Dermis microvascular lymphatic vessel endothelial cell (primary cell): ENCODE measurements at places on chromosomes 6 and 20. TPM values are rescaled to one million over a fixed set of nuclear protein-coding genes. Genes with fewer than 3 reads are reported as not detected.

The GTSF1L gene
- not detected in 2 replicates for total RNA-seq

The FOXA2 gene
- not detected in 2 replicates for total RNA-seq

The STMN3 gene
- total RNA-seq: 0.38 and 0.51 TPM in 2 replicates

The STX11 gene
- 13.0 and 21.1 TPM in 2 replicates for total RNA-seq

The RBM24 gene
- 0.63 and 0.64 TPM in 2 replicates for total RNA-seq

The EFCAB8 gene
- total RNA-seq: under 0.01 TPM in 1 of 2 replicates, not detected in the other

The TMEM151B gene
- total RNA-seq: not detected in 2 replicates

The ADGRB3 gene
- not detected in 2 replicates for total RNA-seq

The RIPPLY2 gene
- total RNA-seq: 0.13 and 0.51 TPM in 2 replicates

DNA sequence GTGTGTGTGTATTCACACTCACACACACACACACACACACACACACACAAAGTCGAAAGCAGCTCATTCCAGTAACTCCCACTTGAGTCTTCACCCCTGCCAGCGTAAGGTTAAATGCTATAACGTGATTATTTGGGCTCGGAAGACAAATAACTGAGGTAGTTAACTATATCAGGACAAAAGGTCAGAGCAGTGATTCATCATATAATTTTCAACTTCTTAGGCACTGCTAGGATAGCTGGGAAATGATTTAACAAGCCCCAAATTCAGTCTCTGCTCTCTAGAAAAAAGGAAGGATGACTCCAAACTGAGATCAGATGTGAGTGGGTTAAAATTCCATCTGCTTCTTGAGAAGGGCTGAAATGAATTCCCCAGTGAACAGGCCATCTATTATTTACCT lies 30.7 kb downstream of the HDGFL1 start:
- DNase-seq: no peak

DNA sequence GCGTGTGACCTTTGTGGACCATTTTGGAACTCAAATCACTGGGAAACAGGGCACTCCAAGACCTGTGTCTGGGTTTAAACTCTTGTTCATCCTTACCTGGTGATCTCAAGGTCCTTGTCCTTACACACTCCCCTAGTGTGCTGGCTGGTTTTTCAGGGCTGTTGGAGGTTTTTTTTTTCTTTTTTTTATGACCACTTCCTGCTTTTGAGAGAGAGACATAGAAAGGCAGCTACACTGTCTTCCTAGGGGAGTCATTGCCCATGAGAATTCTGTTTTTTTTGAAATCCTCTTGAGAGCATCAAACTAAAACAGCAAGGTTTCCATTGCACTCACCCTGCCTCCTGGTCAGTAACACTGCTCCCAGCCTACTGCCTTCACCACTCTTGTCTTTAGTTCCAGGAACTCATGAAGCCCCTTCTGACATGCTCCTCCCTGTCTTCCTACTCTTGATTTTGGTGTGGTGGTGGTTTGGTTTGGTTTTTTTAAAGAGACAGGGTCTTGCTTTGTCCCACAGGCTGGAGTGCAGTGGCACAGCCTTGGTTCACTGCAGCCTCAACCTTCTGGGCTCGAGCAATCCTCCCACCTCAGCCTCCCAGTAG lies 28.6 kb downstream of the PRPH2 start:
- no peak for DNase-seq

GRCh38 chr6:98039904-98040607 lies 757.0 kb upstream of the MMS22L start:
- no peak for DNase-seq

GRCh38 chr20:687468-688203 lies 12.0 kb upstream of the SCRT2 start:
- DNase-seq: no peak

DNA sequence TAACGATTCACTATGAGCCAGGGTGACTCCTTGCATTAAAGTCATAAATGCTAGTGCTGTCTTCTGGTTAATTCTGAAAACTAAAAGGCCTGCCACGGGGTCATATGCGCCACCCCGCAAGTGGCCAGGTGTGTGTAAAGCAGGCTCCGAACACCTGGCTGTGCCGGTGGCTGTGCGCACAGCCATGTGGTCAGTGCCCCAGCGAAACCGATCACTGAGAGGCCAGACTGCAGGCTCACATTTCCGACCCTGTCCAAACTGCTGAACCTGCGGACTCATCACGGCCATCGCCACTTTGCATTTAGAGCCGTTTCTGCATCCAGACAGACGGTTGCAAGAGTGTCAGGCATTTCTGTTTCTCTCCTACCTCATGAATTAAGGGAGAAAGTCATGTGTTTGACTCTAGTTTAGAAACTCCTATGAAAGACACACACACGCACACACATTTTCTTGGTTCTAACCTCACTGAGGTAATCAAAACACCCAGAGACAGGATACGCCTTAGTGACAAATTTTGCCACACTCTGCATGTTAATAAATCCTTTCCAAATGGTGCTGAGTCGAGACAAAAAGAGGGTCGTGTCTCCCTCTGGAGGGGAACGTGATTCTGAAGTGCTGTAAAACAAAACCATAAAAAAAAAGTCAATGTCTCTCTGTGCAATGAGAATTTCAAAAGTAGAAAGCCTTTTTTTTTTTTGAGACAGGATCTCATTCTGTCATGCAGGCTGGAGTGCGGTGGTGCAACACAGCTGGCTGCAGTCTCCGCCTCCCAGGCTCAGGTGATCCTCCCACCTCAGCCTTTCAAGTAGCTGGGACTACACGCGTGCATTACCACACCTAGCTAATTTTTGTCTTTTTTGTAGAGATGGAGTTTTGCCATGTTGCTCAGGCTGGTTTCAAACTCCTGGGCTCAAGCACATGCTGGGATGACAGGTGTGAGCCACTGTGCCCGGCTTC lies 31.0 kb upstream of the TCFL5 start:
- DNase-seq: no peak

- DNase-seq: no peak
Observed at GRCh38 chr20:21453690-21454089, 56.4 kb upstream of the NKX2-4 start.

DNA sequence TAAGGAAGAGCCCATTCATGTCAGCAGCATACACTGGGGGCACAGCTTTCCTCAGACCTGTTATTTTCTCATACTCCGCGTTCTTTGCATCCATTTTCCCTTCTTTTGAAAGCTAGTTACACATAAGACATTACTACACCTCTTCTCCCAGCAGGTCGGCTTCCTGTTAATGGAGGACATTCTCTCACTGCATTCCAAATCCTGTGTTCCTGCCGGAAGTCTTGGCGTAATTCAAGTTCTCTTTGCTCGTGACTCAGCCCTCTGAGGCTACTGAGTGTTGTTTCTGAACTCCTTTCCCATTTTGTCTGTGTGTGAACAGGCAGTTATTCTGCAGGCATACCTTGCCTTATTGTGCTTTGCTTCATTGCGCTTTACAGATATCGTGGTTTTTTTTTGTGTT lies 97.5 kb upstream of the ZBTB24 start:
- peak; percentile 43 for DNase-seq

GRCh38 chr6:90668141-90668540 lies 81.3 kb upstream of the MAP3K7 start:
- DNase-seq: no peak

GRCh38 chr6:169839898-169840631 lies 88.6 kb downstream of the ERMARD start:
- no peak for DNase-seq

DNA sequence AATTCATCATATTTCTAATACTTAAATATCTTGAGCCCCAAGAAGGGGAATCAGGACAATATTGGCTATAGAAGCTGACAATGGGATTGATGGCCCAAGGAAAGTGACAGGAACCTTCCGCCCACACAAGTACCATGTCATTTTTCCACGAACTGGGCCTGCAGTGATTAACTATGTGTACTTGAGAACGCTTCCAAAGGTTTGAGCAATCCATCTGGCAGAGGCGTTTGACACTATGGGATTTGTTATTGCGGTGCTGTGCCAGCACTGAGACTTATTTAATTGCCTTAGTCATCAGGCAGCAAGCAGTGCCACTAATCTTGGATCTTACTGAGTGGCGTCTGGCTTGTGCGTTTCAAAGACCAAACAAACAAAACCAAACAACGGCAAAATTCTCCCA lies 135.6 kb upstream of the UST start:
- DNase-seq: no peak

GRCh38 chr6:96816301-96816817 lies 20.9 kb downstream of the GPR63 start:
- DNase-seq: no peak

GRCh38 chr20:37821696-37822095 lies 81.2 kb upstream of the VSTM2L start:
- DNase-seq: no peak

- DNase-seq: no peak
Observed at GRCh38 chr6:156954816-156955215, 177.6 kb downstream of the ARID1B start.

GRCh38 chr6:52132292-52132691 lies 44.9 kb upstream of the PKHD1 start:
- no peak for DNase-seq

GRCh38 chr6:130693944-130694343 lies 133.3 kb upstream of the SMLR1 start:
- no peak for DNase-seq

- DNase-seq: no peak
Observed at GRCh38 chr6:158654498-158654897, 4.6 kb downstream of the SYTL3 start.

GRCh38 chr6:118606268-118606667 lies 45.1 kb downstream of the CEP85L start:
- DNase-seq: no peak

DNA sequence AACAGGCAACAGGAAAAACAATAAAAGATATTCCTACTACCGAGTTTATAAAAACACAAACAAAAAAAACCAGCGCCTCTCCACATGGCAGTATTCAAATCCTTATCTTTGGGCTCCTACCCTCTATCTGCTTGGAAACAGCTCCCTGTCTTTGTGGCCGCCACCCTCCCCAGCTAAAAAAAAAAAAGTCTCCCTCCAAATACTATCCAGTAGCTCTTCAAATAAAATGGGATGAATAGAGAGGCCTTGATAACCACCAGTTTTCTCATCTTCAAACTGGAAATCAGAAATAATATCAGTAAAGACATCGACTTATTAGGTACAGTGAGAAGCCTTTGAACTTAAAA lies 96.2 kb downstream of the PSMG4 start:
- DNase-seq: no peak

DNA sequence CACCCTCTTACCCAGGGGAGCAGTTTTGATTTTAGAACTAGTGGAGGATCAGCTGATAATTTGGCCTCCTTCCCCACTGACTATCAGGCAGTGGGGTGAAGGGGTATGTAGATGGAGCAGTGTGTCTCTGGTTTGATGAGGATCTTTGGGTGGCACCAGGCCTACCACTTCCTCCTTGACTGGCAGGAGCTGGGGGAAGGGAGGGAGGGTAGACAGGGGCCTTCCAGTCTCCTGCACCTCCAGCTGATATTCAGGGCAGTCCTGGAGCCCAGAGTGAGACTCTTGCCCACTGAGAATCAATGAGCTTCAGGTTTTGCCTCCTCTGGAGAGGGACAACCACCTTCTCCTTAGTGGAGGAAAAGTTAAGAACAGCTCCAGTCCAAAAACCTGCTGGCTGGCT lies 3.2 kb downstream of the DEF6 start:
- DNase-seq: no peak

DNA sequence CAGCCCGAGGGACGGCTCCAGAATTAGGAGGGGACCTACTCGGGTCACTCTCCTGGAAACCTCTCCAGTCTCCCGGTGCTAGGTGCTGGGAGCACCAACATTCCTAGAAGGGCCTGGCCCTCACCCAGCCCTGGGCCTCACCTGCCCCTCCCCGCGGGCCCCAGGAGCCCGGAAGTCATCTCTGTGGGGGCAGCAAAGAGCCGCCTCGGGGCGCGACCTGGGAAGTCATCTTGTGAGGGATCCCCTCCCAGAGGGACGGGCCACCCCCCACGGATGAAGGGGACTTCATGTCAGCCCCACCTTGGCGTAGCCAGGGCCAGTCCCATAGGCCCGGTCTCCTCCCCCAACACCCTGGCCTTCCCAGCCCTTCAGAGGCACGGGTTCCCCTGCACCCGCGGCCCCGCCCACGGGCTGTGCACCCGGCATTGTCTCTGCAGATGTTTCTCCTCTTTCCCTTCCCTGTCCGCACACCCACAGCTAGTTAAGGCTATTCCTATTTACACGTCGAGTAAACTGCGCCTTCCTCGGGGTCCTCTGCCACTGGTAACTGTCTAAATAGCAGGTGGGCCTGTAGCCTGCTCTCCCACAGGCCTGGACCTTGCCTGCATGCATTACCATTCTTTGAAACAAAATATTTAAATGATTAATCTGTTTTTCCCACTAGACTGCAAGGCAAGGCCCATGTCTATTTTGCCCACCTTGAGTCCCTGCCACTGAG lies 896 bp upstream of the RNASET2 start:
- DNase-seq: no peak

- DNase-seq: no peak
Observed at GRCh38 chr20:6886065-6886729, 118.7 kb downstream of the BMP2 start.

GRCh38 chr6:122755901-122756300 lies 23.6 kb upstream of the FABP7 start:
- DNase-seq: no peak

DNA sequence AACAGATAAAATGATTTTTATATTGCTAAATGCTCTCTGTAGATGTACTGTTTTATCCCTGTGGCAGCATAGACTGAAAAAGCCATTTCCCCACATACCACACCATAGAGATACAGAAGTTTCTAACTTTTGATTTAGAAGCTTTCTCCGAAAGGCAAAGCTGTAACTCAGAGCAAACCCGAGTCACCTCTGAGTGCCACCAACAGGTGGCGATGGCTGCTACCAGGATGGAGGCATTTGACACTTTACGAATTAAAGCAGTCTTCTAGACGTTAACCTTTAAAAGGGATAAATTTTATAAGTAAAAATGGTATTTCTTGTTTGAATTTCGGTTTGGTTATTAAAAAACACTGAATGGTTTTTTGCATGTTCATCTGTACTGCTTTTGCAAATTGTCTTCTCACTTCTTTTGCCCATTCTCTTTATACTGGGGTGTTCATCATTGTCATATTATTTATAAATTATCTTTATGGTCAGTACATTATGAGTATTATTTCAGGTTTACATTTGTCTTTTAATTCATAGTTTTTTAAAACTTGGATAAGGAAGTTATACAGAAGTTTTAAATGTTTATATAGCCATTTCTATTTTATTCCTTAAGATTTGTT lies 201.0 kb upstream of the CEP162 start:
- peak; percentile 69 for DNase-seq
